Heart right ventricle (tissue), 16 donors: ENCODE measurements at places on chromosomes 6 and 20. TPM values are rescaled to one million over a fixed set of nuclear protein-coding genes. Genes with fewer than 3 reads are reported as not detected.

The OGFRL1 gene
- total RNA-seq = 8.4 TPM

The TOP1 gene
- 23.5 TPM for total RNA-seq

The TBXT gene
- total RNA-seq = not detected

The PSMB1 gene
- 143 TPM for total RNA-seq

The AFG1L gene
- 18.8 TPM for total RNA-seq

The BMP2 gene
- total RNA-seq = 1.9 TPM

The EFCAB8 gene
- total RNA-seq = not detected

The PRL gene
- not detected for total RNA-seq

The RNF39 gene
- not detected for total RNA-seq

The CARMIL1 gene
- 6.3 TPM for total RNA-seq

The C6orf118 gene
- not detected for total RNA-seq

The SH3BGRL2 gene
- total RNA-seq = 8.6 TPM
